Panc1 (cell line): ENCODE measurements at places on chromosomes 7 and 10.

DNA sequence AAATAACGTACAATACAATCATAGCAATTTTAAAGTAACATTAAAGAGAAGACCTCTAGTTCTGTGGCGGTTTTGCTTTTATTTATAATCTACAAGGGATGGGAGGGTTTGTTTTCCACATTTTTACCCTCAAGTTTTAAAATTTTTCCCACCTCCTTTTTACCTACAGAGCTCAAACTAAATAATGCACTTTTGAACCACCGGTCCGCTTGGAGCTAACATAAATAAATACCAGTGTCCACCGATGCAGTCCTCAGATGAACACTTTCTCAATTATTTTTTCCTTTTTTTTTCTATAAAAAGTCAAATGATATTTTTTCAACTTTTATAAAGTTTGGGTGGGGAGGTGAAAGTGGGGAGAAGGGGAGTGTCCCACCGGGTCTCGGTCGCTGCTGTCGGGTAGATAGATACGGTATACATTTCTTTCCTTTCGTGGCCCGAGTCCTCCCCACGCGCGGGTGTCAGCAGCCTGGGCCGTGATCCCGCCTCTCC is 3.3 kb downstream of the ZNF503 start:
- DNase-seq = no peak

DNA sequence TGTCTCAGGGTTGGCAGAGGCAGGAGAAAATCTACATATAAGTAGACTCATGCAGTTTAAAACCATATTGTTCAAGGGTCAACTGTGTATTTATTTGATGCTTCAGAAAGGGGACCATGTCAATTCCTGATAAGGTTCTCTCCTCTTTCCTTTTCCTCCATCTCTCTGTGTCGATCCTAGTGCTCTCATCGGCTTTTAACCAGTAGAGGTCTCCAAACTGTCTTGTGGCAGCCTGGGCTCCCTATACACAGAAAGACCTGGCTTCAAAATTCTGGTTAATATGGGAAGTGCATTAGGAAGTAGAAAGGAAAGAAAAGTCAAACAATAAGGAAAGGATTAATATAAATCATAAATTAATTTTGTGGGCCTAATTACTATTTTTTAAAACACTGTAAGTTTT is 304.4 kb upstream of the C7orf33 start:
- DNase-seq = no peak

DNA sequence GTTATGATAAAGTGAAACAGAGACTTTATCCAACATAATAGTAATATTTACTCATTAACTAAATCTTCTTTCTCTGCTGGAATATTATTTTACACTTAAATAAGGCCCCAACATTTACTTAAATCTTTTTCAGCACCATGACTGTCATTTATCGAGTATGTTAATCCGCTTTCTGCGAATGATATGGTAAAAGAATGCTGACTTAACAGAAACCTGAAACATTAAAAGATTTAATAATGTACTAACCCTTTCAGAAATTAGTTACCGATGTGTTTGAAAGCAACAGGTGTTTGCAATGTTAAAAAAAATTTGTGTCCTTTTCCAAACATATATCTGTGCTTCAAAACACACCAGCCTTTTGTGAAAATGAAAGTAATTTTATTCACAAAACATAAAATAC is 190.5 kb downstream of the SKAP2 start:
- DNase-seq = no peak

- DNase-seq = no peak
Measured at GRCh38 chr10:132447446-132448247, 50.6 kb downstream of the PWWP2B start.

GRCh38 chr7:30501264-30501663 is 3.4 kb downstream of the GGCT start:
- DNase-seq = no peak

DNA sequence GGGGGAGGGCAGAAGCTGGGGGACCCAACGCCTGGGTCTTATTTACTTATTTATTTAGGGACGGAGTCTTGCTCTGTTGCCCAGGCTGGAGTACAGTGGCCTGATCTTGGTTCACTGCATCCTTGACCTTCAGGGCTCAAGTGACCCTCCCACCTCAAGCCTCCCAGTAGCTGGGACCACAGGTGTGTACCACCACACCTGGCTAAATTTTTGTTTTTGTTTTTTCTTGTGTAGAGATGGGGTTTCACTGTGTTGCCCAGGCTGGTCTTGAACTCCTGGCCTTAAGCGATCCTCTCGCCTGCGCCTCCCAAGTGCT is 1.7 kb upstream of the MOGAT3 start:
- DNase-seq = no peak

DNA sequence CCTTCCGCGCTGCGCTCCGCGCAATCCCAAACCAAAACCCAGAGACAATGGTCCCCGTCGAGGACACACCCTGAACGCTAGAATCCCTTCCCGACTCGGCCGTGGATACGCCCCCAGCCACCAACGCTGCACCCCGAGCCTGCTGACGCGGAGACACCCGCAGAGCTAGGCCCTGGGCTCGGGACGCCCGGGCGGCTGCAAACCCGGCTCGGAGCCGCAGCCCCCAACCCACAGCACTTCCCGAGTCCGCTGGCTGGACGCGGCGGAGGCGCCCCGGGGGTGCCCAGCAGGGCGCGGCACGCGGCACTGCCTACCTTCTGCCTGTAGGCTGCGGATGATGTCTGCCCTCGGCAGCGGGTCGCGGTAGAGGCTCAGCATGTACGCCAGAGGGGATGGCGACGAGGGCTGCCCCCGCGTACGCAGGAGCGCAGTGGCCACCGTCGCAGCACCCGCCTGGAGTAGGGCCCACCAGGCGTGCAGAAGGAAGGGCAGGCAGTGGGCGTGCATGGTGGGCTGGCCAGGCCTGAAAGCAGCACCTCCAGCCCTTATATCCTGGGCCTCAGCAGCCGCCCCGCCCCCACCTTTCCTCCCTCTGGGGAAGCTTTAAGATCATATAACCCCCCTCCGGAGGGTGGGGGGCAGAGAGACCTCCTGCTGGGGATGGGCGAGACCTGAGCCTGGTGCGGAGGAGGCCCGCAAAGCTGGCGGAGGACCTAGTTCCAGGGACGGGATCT is at the start of gene NODAL:
TSS of gene NODAL (minus strand) at position 521 of the 734 bp plus-strand sequence. CDS start at position 507, 14 bp downstream.
- DNase-seq = no peak
